ENCODE measurements at places on chromosomes 13 and 19. TPM values are rescaled to one million over a fixed set of nuclear protein-coding genes. Genes with fewer than 3 reads are reported as not detected.

RAB3A gene
- total RNA-seq: 35.7 TPM

WTIP gene
- 9.5 TPM for total RNA-seq

MRPL57 gene
- 14.1 TPM for total RNA-seq

TPTE2 gene
- total RNA-seq: not detected

KCNK6 gene
- total RNA-seq: 1.7 TPM

CPAMD8 gene
- total RNA-seq: 11.9 TPM

AMH gene
- 1.6 TPM for total RNA-seq

FGF21 gene
- not detected for total RNA-seq
